ENCODE measurements at places on chromosomes 16 and 17. TPM values are rescaled to one million over a fixed set of nuclear protein-coding genes. Genes with fewer than 3 reads are reported as not detected.

The NGFR gene
- under 0.01 TPM for total RNA-seq

The NOL3 gene
- total RNA-seq = 11.7 TPM

DNA sequence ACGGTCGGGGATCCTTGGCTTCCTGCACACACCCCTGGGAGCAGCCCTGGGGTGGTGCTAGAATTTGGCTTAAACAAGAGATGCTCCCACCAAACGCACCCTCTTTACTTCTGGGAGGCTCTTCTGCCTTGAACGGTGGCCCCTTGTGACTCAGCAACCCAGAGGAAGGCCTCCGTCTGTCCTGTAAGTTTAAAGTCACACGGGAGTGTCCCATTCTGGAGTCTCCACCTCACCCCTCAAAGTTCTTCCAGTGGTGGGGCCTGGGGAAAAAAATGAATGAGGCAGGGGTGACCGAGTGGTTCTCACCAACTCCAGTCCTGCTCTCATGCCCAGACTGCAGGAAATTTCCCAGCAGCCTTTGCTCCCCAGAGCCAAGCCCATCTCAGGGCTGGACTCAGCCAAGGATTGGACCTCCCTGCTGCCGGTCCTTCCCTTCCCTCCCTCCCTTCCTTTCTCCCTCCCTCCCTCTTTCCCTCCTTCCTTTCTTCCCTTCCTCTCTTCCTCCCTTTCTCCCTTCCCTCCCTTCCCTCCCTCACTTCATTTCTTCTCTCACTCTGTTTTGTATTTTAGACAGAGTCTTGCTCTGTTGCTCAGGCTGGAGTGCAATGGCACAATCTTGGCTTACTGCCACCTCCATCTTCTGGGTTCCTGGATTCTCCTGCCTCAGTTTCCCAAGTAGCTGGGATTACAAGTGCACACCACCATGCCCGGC, 11.4 kb downstream of the ITGAD start:
- DNase-seq = peak; percentile 14

The NPIPA2 gene
- total RNA-seq = 0.43 TPM

DNA sequence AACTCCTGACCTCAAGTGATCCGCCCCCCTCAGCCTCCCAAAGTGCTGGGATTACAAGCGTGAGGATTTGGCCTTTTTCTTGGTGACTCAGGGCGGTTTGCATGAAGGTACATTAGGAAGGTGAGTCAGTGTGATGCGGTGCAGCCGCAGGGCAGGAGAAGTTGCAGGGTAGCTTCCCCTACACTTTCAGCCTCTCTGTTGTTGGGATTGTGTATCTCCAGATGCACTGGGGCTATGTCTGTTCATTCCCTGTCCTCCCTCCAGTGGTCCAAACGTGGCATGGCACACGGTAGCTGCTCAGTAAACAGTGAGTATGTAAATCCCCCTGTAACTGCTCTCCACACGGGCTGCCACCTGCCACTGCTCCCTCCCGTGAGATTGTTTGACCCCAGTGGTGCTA, 109.1 kb upstream of the CDC42EP4 start:
- no peak for DNase-seq

DNA sequence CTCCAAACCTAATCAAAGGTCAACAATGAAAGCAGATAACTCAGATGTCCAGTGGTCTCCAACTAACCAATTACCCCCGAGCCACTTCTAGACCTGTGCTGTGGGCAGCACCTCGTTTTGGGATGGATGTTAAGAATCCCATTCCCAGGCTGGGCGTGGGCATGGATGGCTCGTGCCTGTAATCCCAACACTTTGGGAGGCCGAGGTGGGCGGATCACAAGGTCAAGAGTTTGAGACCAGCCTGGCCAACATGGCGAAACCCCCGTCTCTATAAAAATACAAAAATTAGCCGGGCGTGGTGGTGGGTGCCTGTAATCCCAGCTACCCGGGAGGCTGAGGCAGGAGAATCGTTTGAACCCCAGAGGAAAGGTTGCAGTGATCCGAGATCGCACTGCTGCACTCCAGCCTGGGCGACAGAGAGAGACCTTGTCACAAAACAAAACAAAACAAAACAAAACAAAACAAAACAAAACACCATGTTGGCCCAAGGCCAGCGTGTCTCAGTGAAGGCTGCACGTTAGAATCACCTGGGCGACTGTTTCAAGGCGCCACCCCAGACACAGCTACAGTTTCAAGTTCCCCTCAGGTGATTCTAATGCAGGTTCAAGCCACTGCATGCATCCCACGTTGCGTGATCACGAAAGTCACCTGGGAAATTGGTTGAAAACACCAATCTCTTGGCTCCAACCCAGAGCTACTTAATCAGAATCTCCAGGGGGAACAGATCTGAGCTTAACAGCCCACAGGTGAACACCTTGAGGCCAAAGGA, 21.3 kb downstream of the COX4I1 start:
- DNase-seq = no peak

GRCh38 chr17:79544142-79544914, 66.5 kb downstream of the RBFOX3 start:
- DNase-seq = no peak

- no peak for DNase-seq
Observed at GRCh38 chr17:73614256-73614655, 30.0 kb downstream of the SDK2 start.

The TMEM98 gene
- total RNA-seq = 128 TPM

The GOT2 gene
- total RNA-seq = 45.8 TPM

The BAIAP3 gene
- total RNA-seq = 0.32 TPM

The YBX2 gene
- not detected for total RNA-seq

GRCh38 chr16:72894293-72895151, 153.4 kb downstream of the ZFHX3 start:
- DNase-seq = peak; percentile 30

The TBC1D3B gene
- not detected for total RNA-seq

- DNase-seq = no peak
Observed at GRCh38 chr16:46916980-46917379, 32.8 kb downstream of the GPT2 start.

- no peak for DNase-seq
Observed at GRCh38 chr16:57724531-57724930, 11.0 kb upstream of the KATNB1 start.

The STH gene
- not detected for total RNA-seq

DNA sequence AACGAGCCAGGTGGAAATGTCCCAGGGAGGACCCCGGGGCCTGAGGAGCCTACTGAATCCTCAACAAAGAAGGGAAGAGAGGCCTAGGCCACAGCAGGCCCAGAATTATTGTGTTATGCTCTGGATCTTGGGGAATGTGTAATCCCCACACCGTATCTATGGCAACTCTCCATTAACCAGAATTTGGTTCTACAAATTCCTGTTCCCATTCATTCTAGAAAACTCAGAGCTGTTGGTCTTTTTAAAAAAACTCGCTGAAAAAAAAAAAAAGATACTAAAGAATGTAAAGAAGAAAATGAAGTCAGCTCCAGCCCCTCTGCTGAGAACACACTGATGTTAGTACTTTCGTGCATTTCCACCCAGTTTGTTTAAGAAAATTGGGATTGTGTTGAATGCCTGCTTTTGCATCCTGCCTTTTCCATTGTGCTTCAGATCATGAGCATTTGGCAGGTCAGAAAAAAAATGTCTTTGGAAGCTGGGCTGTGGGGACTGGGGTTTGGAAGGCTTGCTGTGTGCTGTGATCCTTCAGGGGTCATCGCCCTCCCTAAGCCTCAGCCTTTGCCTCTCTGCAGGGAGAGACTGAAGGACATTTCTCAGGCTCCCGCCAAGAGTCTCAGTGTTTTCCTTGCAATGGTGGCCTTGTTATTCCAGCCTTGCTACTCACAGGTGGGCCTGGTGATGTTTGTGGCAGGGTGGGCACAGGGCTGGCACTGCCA, 69.5 kb downstream of the SREBF1 start:
- DNase-seq = no peak

DNA sequence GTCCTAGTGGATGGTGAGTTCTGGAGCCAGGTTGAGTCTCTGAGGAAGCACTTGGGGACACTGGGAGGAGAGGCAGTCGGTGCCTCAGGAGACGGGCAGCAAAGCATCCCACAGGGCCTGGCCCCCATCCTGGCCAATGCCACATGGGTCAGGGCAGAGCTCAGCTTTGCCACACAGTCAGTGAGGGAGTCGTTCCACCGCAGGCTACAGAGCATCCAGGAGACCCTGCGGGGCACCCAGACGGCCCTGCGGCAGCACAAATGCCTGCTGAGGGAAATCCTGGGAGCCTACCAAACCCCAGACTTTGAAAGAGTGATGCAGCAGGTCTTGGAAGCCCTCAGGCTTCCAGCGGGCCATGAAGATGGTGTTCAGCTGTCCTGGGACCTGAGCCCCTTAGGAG, 39.7 kb downstream of the PLD6 start:
- no peak for DNase-seq

DNA sequence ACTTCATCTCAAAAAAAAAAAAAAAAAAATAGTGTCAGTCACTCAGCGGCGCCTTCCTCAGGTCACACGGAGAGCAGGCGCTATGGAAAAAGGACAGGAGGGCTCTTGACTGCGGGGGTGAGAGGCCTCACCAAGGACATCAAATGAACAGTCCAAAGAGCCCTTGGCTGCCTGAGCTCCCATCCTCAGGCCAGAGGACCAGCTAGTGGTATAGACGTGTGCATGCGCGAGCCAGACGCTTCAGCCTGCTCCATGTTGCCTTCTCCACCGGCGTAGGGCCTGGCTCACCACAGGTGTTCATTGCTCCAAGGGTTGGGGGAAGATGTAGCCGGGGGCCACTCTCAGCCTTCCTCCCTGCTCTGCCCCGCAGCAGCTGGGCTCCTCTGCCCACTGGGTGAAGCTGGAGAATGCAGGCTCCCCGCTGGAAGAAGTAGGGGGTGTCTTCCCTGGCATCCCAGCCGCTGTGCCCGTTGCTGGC, 65.8 kb upstream of the PLCG2 start:
- DNase-seq = no peak

GRCh38 chr17:80786470-80786869, 205.2 kb upstream of the CHMP6 start:
- no peak for DNase-seq

GRCh38 chr16:24753000-24753399, 23.5 kb downstream of the TNRC6A start:
- no peak for DNase-seq

- no peak for DNase-seq
Observed at GRCh38 chr17:65229621-65229995, 92.4 kb downstream of the RGS9 start.

GRCh38 chr16:74051-74746, 1.8 kb upstream of the RHBDF1 start:
- DNase-seq = no peak

- peak; percentile 23 for DNase-seq
Observed at GRCh38 chr16:46832757-46833459, 1.9 kb upstream of the C16orf87 start.

DNA sequence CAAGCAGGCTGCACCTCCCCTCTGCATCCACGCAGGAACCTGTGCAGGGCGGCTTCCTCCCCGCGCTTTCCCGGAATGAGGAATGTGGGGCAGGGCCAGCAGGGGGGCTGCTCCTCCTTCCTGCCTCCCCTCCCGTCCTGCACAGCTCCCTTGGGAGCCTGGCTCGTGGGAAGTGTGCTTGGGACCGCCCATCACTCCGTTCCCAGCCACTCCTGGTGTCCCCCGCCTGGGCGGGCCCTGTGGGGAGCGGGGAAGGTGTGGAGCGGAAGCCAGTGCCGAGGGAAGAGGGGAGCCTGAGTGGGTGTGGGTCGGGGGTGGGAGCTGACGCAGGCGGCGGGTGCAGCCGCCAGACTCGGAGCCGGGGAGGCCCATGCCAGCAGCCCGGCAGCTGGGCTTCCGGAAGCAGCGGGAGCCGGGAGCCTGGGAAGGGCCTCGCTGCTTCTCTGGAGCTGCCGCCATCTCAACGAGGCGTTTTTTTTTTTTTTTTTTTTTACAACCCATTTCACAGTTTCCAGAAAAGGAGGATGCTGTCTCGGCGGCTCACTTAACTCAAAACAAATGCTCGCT, 24.1 kb downstream of the BAHCC1 start:
- DNase-seq = peak; percentile 96

DNA sequence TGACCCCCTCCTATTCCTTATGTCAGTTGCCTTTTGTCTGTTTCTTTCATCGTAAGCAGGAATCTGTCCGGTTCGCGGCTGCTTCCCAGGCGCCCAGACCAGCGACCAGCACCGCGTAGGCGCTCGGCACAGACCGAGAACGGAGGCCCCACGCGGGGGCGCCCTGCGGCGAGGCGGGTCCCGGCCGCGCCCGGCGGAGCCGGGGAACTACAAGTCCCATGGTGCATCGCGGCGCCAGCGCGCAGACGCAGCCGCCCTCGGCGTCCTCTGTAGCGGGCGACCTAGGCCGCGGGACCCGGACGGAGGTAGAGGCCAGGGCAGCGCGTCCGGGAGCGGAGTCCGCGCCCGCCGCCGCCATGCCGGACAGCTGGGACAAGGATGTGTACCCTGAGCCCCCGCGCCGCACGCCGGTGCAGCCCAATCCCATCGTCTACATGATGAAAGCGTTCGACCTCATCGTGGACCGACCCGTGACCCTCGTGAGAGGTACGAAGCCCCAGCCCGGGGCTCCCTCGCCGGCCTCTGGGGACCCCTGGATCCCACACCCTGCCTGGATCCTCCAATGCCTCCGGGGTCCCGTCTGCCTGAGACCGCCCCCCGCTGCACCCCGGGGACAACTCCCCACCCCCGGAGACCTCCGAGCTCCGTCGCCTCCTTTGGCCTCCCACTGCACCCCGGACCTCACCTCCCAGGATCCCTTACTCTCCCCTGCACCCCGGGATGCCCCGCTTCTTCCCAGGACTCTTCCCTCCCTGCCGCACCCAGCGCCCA, at the start of gene NDUFB10:
Gene NDUFB10 (plus strand): TSS at position 270 of the 771 bp plus-strand sequence. CDS start 87 bp downstream, at position 357.
- DNase-seq = peak; percentile 92

DNA sequence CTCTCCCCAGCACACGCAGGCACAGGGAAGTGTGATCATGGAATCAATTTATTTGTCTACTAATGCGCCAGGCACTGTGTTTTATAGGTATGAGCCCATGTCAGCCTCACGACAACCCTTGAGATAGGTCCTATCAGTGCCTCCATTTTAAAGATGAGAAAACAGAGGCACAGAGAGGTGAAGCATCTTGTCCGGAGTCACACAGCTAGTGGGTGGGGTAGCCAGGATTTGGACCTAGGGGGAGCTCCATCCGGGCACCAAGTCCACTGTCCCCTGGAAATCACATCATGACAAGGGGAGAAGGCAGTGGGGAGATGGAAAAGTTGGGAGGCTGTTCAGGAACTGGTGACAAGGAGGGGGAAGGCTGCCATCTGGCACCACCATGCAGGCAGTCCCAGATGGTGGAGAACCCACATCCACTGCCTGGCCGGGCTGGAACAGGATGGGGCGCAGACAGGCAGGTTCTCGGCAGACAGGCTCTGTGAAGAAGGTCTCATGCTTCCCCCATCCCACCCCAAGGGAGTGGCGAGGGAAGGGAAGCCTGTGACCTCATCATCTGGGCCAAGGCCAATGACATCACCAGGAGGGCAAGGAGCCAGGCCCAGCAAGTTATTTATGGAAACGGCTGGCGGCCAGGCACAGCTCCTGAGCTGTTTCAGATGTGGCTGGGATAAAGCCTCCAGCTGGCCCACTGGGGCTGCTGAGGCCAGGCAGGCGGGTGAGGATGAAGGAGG, 126.0 kb upstream of the SDK2 start:
- peak; percentile 88 for DNase-seq

GRCh38 chr17:15659663-15660062, 24.4 kb downstream of the TRIM16 start:
- DNase-seq = no peak

The CMIP gene
- total RNA-seq = 9.3 TPM

GRCh38 chr16:12178251-12178990, 201.9 kb downstream of the SNX29 start:
- DNase-seq = peak; percentile 88
